ENCODE measurements at places on chromosomes 7 and 10. TPM values are rescaled to one million over a fixed set of nuclear protein-coding genes. Genes with fewer than 3 reads are reported as not detected.
A peak's percentile ranks its signal among the peaks of the same experiment; 100 is the strongest.

The SPAG6 gene
- polyA plus RNA-seq, result 0.30 TPM

The SCART1 gene
- polyA plus RNA-seq, result 0.37 TPM

The LAMB4 gene
- 5.4 TPM for polyA plus RNA-seq

DNA sequence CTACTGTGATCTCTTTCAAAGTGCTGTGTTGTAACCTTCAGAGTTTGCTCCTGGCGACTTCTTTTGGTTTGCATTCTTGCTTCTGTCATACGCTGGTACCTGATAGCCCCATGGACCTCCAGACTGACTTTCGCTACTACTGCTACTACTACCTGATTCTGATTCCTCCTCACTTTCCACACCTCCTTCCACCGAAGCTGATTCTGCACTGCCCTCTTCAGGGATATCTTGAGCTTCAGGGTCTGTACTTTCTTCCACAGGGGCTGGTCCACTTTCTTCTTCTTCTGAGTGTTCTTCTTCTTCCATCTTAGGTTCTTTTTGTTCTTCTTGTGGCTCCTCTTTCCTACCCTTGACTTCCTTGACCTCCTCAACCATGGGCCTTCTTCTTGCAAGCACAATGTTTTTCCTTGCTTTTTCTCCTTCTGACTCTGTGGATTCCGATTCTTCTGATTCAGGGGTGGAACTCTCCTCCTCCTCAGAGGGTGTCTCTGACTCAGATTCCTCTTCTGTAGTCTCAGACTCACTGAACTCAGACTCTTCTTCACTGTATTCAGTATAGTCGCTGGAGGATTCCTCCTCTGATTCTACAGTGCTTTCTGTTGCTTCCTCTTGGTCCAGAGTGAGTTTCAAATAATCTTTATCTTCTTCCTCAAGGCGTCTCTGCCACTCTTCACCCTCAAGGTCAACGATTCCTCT is 992.2 kb downstream of the PCDH15 start:
- peak; percentile 4 for DNase-seq

- DNase-seq, result no peak
These were observed 45.1 kb downstream of the RELN start for GRCh38 chr7:103944230-103944900.

DNA sequence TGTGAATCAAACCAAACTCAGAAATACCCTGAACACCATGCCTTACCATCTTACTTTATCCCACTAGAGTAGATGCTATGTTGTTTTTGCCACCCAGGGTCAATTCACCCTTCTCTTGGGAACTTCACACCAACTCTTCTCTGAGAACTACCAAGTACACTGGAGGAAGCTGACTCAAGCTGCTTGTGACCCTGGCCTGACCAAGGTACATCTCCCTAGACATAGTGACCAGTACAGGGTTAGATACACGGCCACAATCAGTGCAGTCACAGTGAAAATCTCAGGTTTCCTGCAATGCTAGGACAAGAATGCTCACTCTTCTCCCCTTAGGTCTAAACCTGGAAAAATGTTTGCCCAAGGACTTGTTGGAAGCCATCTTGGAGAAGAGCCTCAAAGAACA is 31.8 kb downstream of the EZH2 start:
- no peak for DNase-seq

DNA sequence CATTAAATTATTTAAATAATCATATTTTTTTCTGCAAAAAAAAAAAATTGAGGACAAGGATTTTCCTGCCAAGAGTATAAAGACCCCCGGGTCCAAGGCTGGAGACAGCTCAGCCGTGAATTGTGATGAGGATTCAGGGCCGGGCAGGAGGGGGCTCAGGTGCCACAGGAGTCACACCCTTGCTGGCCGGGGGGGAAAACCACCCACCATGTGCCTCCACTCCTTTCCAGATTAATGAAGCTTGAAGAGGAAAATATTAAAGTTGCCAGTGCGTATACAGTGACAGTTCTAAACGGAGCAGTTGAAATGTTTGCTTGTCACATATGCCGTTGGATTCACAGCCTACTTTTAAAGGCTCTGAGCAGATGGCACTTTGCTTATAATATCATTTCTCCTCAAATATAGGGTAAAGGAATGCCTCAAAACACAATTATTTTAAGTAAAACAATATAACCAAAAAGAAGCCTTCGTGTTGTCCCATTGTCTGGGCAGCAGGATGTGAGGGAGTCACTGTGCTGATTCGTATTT is 49.6 kb downstream of the ADARB2 start:
- peak; percentile 57 for DNase-seq

Data from kidney (tissue), 22 donors.